ENCODE measurements at places on chromosomes 2 and 18. TPM values are rescaled to one million over a fixed set of nuclear protein-coding genes. Genes with fewer than 3 reads are reported as not detected.

ATG16L1 gene
- total RNA-seq, result 39.3 TPM

ATP6V1C2 gene
- total RNA-seq, result 1.2 TPM

COLEC11 gene
- not detected for total RNA-seq

ANKRD30B gene
- not detected for total RNA-seq

MC2R gene
- total RNA-seq, result not detected

ZAP70 gene
- 0.22 TPM for total RNA-seq

ILKAP gene
- total RNA-seq, result 40.3 TPM

GTF2A1L gene
- not detected for total RNA-seq

OTOF gene
- total RNA-seq, result 0.15 TPM

RGPD3 gene
- 0.22 TPM for total RNA-seq

GPR155 gene
- 0.35 TPM for total RNA-seq

KIF1A gene
- 204 TPM for total RNA-seq

ASXL3 gene
- 0.35 TPM for total RNA-seq

ALPG gene
- 1.4 TPM for total RNA-seq

RUFY4 gene
- total RNA-seq, result 0.44 TPM

DSG4 gene
- not detected for total RNA-seq

KCTD1 gene
- total RNA-seq, result 10.4 TPM

Data from H9 (cell line).